ENCODE measurements at places on chromosomes 4 and X.

DNA sequence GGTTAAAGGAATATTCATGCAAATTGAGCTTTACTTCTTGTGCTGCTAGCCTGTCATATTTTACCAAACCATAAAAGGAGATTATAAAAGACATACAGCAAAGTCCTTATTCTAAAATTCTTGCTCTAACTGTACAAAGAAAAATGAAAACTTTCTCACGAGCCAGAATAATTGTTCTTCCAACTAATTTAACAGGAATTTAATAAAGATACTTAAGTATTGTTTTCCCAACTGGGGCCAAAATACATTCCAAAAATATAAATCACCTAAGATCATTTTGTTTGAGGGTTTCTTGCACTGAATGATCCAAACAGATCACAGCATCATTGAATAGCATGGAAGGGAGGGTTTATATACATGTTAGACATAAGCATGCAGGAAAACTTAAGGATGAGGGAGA, 127.1 kb upstream of the PCDH18 start:
- DNase-seq: no peak

DNA sequence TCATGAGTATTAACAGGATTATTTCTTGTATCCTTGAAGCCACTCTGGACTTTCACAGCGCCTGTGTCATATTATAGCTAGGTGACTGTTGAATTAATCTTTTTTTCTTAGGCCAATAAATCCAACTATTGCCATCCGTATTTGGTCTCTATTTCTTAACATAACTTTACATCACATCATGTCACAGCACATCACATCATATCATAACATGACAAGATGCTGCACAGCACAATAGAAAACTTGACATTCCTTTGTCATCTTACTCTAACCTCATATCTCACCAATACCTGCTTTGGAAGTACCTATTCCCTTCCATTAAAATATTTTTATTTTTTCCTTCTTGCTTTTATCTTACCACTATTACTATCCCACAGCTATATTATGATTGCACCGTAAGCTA, 1480.8 kb downstream of the TECRL start:
- DNase-seq: no peak

DNA sequence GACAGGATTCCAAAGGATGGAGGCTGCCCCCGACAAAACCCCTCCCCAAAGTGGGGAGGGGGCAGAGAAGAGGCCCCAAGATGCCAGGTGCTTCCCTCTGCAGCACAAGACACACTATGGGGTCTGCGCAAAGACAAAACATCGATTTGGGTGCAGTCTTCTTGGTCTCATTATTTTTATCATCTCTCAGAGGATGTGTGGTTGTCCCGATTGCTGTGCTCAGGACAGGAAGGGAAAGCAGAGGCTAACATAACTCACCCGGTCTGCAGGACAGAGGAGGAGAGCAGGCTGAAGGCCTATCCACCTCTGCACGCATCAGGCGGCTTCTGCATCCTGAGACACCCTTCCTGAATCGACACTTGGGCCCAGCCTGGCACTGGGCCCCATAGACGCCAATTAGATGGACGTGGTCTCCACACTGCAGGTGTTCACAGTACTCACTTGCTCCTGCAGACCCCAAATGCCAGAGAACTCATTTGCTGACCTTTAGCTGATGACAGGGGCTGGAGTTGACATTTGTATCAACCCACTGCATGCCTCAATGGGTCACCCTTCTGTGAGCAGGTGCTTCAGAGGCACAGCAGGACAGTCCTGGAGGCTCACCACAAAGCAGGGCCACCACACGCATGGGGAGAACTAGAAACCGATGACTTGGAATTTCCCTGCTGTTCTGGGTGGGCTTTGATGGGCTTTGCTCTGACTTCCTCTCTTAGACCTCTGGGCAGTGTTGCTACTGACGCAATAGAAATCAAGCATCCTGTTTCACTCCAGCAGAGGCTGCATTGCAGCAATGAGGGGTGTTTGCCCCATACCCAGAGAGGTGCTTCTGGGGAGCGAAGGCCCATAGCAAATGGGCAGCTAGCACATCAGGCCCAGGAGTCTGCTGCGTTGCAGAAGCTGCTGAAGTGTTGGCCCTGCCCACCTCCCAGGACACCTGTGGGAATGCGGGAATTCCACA, 96.3 kb upstream of the ENPP6 start:
- DNase-seq: no peak

DNA sequence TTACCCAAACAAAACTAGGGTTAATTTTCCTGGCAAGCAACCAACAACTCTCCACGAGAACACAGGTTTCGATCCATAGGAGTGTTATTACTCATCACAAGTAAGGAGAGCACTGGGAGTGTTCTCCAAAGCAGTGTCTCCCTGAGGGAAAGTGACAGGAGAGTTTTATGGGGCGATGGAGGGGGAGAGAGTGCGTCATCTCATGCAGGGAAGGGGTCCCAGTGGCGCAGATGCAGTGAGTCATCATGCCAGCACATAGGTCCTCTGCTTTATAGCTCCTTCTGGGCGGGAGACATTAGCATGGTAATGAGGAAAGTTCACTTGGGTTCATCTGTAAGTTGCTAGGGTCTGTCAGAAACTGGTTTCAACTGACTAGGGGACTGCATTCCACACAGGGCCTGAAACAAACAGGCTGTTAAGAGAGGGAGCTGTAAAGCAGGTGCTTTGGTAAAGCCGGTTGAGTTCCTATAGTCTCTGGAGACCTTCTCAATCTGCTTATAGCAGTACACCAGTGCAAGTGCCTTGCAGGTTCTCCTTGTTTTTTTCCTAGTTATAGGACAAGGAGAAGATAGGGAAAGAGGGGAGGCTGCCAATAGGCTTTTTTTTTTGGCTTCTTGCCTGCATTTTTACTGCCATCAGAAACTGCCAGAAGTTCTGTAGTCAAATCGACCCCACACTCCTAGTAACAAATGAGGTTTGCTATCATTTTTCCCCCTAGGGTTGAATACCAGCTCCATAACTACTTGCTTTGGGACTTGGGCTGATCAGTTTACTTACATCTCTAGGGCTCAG, 12.8 kb upstream of the BOD1L1 start:
- no peak for DNase-seq

GRCh38 chr4:150799207-150799606, 215.9 kb downstream of the LRBA start:
- no peak for DNase-seq

Data from DMS 273 treated with DMSO at 0.1 percent for 48 hours (cell line).